Left kidney (tissue), 8 donors: ENCODE measurements at places on chromosomes 2 and 18. TPM values are rescaled to one million over a fixed set of nuclear protein-coding genes. Genes with fewer than 3 reads are reported as not detected.

DNA sequence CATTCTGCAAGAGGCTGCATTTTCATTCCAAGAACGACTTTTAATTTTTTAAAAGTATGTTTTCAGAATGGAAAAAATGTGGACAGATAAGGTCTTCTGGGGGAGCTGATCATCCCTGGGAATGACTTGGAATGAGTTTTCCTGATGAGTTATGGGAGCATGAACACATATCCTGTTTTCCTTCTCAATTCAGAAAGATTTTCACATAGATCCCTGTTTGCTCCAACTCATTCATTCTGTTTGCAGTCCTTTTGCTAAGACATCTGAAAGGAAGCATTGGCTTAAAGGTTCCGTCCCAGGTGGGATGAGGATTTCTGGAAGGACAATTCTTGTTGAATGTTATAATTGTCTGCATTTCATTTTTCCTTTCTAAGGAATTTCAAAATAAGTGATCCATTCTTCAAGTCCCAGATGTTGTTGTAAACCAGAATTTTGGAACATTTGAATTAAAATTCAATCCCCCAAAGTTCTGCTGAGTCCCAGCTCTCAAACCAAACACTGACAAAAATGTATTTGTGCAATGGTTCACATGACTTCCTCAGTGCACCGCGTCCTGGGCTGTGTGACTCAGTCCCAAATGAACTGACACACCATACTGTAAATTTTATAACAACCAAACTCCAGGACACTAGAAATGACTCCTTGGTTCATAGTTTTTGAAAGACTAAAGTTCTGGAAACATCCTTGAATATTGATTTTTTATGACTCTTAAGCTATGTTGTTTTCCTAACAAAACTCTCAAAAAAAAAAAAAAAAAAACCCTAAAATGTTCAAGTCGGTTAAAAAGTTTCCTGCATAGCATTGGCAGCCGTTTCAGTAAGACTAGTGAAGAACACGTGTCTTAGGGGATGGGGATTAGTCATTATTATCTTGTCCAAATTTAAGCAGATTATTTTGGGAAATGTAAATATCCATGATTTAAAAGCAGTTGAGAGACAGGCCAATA is 281.8 kb upstream of the TCF4 start:
- DNase-seq = no peak

DNA sequence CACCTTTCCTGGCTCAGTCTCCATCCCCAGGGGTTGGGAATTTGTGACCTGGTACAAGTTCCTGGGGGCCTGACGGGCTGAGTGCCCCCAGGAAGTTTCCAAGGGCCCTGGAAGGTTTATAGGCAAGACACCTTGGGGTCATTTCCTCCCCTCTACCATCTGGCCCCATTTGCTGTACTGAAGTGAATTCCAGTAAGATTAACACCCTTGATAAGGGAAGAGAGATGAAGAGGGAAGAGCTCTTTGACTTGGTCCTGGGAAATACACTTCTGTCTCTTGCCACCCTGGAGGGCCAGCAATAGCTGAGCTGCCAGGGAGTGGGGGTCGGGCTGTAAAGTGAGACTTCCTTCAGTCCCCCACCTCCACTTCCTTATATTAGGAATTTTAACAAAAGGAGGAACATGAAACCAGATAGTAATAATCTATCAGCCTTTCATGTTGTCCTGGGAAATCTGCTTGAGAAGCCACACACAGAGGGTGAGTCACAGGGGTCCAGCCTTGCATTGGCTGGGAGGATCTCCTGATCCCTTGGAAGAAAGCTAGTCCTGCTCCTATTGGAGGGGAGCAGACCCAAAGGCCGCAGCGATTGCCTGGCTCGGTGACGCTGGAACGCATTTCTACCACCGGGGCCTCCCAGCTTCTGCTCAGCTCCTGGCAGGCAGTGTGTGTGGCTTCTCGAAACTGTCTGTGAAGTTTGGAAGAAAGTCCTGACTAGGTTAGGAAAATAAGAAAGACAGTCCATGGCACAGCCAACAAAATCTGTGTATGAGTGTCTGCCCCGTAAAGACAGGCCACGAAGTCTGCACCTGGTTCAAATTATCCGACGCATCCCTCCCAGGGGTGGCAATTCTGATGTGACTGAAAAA is 87.3 kb downstream of the ACAA2 start:
- no peak for DNase-seq

- DNase-seq = no peak
Measured at GRCh38 chr2:68805025-68805424, 66.2 kb downstream of the BMP10 start.

- no peak for DNase-seq
Measured at GRCh38 chr2:137250401-137250800, 485.1 kb downstream of the THSD7B start.

DNA sequence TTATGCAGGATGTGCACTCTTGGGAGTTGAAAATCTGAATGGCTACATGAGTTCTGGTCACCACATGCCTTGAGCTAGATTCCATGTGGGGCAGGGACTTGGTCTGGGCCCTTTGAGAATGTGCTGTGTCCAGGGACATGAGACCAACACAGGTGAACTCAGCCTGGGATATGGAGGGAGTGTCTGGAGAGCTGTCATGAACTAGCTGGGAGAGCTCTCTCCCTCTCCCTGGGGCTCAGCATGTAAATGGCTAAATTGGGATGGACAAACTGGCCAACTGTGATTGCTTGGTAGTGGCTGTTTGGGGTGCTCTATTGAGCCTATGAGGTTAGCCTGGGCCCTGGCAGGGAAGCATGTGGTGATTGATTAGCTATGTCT is 105.1 kb upstream of the HS6ST1 start:
- no peak for DNase-seq

GRCh38 chr2:73290049-73290839 is 3.1 kb downstream of the EGR4 start:
- no peak for DNase-seq

- DNase-seq = no peak
Measured at GRCh38 chr18:56284319-56284718, 354.1 kb downstream of the TXNL1 start.

DNA sequence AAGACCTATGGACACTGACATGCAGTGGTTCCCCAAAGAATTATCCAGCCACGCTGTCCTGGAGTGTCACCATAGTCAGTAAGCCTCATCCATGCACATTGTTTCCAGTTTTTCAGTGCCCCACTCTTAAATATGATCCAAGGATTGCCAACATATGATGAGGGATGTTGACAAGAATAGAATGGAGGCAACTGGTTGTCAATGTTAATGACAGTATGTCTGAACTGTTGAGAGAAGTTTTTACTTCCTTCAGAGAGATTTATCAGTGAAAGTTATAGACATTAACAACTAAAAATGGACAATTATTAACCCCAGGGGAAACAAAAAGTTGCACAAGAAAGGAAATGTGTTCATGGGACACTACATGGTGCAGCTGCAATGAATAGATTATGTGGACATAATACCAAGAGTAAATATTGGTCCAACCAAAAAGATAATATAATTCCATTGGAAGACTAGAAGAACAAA is 69.9 kb downstream of the CYP26B1 start:
- DNase-seq = no peak

The DNAJC5G gene
- polyA plus RNA-seq = 2.0 TPM

The CACNB4 gene
- polyA plus RNA-seq = 15.5 TPM

The CCDC74A gene
- polyA plus RNA-seq = 16.2 TPM

The CRYGD gene
- polyA plus RNA-seq = not detected

The INSIG2 gene
- 38.7 TPM for polyA plus RNA-seq
